ENCODE measurements at places on chromosomes 2 and 18.

- no peak for DNase-seq
Measured at GRCh38 chr2:39568116-39568515, 97.6 kb upstream of the TMEM178A start.

GRCh38 chr2:223197046-223197445 lies 145.1 kb downstream of the KCNE4 start:
- no peak for DNase-seq

DNA sequence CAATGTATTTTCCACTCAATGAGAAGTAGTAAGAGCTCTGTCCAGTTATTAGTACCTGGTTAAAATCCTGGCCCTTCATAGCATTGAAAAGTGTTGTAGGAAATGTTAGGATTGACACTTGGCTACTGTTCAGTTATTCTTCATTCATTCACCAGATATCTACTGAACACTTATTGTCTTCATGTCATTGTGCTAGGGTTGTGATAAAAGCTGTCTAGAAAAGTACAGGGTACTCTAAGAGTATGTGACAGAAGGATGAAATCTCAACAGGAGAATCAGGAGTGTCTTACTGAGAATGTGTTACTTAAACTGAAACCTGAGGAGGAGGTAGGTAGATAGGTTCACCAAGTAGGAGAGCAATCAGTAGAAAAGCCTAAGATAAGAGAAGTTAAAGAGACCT lies 511.8 kb upstream of the RAB12 start:
- no peak for DNase-seq

DNA sequence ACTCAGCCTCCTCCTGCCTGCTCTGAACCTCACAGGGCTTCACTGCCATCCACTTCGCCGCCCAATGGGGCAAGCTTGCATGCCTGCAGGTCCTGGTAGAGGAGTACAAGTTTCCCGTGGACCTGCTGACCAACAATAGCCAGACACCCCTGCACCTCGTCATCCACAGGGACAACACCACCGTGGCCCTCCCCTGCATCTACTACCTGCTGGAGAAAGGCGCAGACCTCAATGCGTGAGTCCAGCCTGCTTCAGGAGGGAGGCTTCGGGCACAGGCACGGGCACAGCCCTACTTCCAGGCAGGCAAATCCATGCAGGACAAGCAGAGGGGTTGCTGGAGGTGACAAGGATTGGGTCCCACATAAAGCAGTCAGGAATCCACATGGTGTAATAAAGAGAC lies 1.2 kb downstream of the ANKRD53 start:
- DNase-seq = no peak

GRCh38 chr2:12612168-12612567 lies 104.6 kb upstream of the TRIB2 start:
- no peak for DNase-seq

GRCh38 chr2:218671097-218671653 lies 627 bp downstream of the RNF25 start:
- DNase-seq = peak; percentile 43

DNA sequence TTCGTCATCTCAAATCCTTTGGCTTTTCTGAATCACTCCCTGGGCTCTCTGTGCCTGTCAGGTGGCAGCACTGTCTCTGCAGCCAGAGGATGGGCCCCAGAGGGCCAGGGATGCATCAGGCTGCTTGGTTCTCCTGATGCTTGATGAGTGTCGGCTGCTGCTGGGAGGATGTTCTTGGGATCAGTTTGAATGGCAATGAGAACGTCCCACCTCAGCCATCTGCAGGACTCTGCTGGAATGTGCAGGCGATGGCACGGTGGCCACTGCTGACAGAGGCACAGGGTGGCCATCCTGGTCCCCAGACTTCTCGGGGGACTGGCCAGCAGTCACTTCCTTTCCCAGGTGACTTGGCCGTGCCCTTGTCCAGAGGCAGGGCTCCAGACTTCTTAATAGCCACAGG lies 146.0 kb downstream of the FAM210A start:
- DNase-seq = no peak

- no peak for DNase-seq
Measured at GRCh38 chr2:66437691-66438497, 3.0 kb downstream of the MEIS1 start.

- peak; percentile 48 for DNase-seq
Measured at GRCh38 chr2:160402997-160403979, 90.3 kb downstream of the RBMS1 start.

DNA sequence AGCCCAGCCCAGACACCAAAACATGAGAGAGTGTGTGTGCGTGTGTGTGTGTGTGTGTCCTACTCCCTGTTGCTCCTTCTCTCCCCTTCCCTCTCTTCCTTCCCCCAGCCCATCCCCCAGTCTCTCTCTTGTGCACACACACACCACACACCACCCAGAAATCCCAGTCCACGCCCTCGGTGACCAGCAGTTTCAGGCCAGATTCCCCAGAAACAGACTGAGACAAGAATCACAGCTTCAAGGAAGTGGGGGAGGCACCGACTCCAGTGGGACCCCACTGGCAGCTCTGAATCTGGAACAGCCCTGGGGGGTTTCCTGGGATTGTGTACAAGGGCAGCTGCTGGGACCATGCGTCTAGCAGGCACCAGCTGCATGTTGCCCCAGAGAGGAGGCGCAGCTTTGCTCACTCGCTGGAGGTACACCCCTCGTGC lies 113.5 kb downstream of the NDUFA10 start:
- DNase-seq = peak; percentile 57

- no peak for DNase-seq
Measured at GRCh38 chr2:12167525-12168317, 421.3 kb downstream of the LPIN1 start.
